ENCODE measurements at places on chromosomes 16 and 17. TPM values are rescaled to one million over a fixed set of nuclear protein-coding genes. Genes with fewer than 3 reads are reported as not detected.
A peak's percentile ranks its signal among the peaks of the same experiment; 100 is the strongest.

The DBF4B gene
- total RNA-seq = 8.0 TPM

DNA sequence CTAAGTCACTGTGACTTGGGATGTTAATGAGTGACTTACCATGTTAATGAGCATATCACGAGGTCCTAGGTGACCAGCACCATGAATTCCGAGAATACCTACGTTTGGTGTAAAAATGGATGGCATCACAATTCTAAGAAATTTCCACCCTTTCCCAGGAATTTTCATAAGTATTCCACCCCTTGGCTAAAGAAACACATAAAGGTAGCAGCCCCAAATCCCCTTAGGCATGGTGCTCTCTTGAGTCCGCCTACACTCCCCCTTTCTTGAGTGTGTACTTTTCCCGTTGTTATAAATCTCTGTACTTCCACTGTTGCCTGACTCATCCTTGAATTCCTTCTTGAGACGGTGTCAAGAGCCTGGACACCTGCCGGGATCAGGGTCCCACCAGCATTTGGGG lies 504.0 kb upstream of the RBFOX1 start:
- no peak for DNase-seq

GRCh38 chr17:10993126-10993525 lies 155.2 kb upstream of the PIRT start:
- no peak for DNase-seq

The ATP2A1 gene
- total RNA-seq = 1.1 TPM

DNA sequence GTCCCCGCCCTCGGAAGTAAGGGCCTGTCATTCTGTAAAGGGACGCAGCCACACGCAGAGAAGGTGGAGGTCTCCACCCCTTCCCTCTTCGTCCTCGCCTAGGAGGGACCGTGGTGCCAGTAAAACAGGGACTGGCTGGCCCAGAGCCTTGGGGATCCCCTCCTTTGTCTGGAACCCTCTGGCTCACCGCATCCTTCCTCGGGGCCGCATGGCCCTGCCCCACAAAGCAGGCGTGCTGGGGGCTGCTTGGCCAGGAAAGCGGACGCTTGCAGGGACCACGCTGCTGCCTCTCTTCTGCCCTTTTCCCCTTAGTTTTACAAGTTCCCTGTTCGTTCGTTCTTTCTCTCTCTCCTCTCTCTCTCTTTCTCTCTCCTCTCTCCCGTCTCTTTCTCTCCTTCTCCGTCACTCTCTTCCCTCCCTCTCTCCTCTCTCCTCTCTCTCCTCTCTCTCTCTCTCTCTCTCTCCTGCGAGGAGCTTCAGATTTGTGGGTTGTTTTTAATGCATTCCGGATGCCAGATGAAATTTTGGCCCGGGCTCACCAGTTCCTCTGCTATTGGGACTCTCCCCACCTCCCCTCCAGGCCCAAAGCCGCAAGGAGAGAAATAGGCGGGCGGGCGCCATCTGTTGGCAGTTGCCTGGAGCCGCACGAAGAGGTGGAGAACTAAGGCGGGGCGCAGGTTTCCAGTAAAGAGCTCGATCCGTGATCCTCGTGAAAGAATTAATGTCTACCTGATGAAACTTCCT lies 35.1 kb upstream of the CDRT4 start:
- DNase-seq = peak; percentile 83

GRCh38 chr17:79761894-79762589 lies 15.9 kb upstream of the CBX2 start:
- DNase-seq = no peak

DNA sequence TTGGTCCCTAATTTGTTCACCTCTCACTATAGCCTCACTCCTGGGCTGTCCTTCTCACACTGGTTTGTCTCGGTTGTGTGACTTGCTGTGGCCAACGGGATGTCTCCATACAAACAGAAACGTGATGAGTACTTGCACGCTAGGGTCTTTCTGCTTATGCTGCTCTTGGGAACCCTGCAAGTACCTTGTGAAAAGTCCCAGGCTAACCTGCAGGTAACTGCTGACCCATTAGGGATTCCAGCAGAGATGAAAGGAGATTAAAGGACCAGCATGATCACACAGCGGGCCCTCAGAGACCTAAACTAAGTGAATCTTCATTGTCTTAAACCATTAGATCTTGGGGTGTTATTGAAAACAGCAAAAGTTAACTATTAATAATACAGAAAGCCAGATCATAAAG lies 562.8 kb upstream of the GOT2 start:
- DNase-seq = no peak

- no peak for DNase-seq
Observed at GRCh38 chr17:75110234-75110937, 617 bp downstream of the ARMC7 start.

GRCh38 chr17:76943202-76943601 lies 75.0 kb downstream of the MGAT5B start:
- DNase-seq = no peak

The SBK1 gene
- total RNA-seq = 0.48 TPM

GRCh38 chr17:55341432-55341831 lies 76.7 kb downstream of the HLF start:
- no peak for DNase-seq

Data from A172 (cell line).